ENCODE measurements at places on chromosomes 2 and 18. TPM values are rescaled to one million over a fixed set of nuclear protein-coding genes. Genes with fewer than 3 reads are reported as not detected.

DNA sequence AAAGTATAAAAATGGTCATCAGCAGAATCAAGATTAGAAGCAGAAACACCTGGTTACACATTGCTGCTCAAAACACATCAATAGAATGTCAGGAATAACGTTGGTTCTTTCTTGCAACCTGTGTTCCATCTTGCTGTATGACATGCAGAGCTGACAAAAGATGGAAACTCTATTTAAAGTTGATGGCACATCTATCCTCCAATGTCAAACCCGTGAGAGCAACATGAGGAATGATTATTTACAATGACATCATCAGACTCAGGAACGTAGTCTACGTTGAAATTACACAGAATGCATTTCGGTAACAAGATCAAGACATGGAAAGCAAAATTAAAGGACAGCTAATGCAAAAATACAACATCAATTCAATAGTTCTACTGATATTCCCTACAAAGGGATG lies 26.2 kb upstream of the TTN start:
- no peak for DNase-seq

GRCh38 chr2:105575499-105576025 lies 169.2 kb upstream of the NCK2 start:
- DNase-seq: no peak

DNA sequence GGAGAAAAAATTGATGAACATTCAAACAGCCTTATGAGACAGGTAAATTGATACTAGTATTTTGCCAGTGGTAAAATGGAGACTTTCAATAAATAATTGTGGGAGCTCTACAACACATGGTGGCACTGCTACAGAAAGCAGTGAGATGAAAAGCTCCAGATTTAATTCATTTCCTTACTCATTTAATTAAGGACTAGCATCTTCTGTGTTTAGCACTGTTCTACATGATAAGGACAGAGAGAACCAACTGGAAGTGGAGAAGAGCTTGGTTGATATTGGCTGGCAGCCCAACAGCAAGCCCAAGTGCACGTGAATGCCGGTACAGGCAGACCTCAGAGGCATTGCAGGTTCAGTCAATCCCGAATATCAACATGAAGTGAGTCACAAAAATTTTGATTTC lies 470.4 kb upstream of the MYT1L start:
- DNase-seq: no peak

GRCh38 chr2:133602538-133602937 lies 34.3 kb upstream of the NCKAP5 start:
- peak; percentile 16 for DNase-seq

DNA sequence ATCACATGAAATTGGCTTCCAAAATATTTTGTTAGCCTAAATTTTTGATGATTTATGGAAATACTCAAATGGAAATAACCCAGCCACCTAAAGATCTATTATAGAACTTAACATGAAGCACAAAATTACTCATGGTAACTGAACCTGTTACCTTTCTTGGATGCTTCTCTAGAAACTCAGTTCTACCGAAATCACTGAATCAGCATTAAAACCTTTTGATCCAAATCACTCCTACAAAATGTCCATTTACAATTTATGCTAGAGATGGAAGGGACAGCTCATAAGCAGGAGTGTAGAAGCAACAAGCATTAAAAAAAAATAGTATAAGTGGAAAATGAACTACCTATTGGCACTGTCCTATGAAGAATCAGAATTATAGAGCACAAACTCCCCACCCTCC lies 2.1 kb downstream of the PRPF40A start:
- DNase-seq: no peak

- no peak for DNase-seq
Measured at GRCh38 chr2:227855440-227855839, 16.0 kb upstream of the DAW1 start.

DNA sequence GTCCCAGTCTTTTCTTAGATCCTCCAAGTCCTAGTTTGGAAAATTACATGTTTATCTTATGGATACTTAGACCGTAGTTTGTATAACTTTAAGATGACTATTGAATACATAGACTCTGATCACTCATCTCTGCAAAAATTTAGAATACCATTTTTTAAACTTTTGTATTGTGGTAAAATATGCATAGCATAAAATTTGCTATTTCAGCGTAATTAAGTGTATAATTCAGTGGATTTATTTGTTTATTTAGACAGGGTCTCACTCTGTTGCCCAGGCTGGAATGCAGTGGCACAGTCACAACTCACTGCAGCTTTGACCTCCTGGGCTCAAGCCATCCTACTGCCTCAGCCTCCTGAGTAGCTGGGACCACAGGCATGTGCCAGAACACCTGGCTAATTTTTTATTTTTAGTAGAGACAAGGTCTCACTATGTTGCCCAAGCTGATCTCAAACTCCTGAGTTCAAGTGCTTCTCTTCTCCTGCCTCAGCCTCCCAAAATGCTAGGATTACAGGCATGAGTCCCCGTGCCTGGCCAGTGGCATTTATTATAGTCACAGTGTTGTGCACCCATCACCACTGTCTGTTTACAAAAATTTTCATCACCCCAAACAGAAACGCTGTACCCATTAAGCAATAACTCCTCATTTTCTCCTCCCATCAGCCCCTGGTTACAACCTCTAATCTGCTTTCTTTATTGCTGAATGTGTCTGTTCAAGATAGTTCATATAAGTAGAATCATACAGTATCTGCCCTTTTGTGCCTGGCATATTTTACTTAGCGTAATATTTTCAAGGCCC lies 90.0 kb downstream of the MAP3K20 start:
- no peak for DNase-seq

DNA sequence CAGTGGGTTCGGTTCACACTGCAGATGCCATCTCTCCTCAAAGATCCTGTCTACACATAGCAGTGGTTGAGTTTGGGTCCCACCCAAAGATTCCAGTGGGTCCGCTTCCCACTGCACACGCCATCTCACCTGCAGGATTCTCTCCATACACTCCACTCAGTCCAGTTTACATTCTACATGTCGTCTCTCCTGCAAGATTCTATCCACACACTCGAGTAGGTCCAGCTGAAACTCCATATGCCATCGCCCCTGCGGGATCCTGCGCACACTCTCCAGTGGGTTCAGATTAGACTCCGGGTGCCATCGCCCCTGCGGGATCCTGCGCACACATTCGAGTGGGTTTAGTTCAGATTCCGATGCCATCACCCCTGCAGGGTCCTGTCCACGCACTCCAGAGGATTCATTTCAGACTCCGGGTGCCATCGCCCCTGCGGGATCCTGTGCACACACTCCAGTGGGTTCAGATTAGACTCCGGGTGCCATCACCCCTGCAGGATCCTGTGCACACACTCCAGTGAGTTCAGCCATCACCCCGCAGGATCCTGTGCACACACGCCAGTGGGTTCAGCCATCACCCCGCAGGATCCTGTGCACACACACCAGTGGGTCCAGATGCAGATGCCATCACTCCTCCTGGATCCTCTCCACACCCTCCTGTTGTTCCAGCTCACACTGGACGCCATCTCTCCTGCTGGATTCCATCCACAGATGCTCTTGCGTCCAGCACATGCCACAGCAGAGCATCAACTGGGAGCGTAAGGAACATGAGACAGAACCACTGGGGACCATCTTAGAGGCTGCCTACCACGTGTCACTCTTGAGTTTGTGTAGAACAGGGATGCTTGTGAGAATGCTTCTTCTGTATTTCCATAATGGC lies 3.0 kb upstream of the PXDN start:
- no peak for DNase-seq

SERPINB4 gene
- total RNA-seq: not detected

DNA sequence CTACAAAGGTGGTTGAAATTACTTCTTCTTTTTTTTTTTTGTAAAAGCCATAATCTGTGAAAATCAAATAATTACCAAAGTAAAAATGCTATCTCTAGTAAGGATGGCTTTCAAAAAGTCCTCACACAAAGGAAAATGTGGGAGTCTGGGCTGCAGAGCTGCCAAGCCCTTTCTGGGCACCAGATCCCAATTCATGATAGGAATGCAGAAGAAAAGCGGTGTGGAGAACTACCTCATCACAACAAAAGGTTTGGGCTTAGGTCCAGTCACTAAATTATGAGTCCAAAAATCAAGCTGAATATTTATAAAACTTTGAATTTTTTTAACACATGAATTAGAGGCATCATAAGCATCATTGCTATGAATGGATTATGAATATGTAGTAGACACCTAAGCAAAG lies 30.8 kb upstream of the EPHA4 start:
- no peak for DNase-seq

COL4A3 gene
- total RNA-seq: not detected

DNA sequence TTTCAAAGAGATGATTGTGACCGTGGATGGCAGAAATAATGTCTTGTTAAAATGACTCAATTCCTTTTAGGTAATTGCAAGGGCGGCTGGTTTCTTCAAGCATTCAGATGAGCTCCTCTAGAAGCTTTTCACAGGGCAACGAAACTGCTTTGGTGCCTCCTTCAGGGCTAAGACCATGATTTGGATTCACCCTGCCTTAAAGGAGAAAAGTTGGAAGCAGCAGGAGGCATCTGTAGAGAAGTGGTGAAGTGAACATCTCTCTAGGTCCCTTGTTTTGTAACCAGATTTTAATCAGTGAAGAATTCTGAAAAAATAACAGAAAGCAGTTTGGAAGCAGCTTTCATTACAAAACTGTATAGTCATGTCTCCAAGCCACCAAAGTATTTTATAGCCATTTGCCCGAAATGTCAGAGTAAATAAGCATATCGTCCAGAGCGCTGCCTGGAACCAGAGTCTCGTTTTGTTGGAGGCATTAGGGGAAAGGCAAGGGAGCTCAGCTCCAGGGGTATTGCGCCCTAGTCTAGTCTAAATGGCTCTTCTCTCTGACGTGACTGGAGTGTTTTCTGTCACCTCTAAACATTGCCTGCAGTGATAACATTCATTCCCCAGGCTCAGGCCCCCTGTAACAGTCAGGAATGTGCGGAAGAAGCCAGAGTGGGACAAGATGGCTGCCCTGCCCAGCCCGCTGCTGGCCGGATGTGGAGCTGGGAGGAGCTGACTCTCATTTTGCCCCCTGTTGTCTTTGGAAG lies 57.8 kb upstream of the ITGB6 start:
- DNase-seq: no peak

ALPP gene
- total RNA-seq: not detected

DNA sequence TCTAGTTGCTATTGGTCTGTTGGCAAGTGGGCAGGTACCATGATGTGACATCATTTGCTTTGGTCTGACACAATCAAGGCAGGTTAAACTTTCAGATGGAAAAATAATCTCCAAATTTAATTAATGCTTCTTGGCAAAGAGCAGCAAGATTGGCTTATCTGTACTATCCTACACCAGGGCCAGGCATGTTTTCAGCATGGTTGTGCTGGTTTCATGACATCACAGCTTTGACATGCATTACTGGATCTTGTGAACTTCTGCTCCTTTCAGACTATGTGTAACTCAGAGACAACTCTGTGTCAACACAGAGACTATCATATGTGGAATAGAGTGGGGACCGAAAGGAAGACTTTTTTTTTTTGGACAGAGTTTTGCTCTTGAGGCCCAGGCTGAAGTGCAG lies 520.5 kb downstream of the TDRD15 start:
- no peak for DNase-seq

RAD51AP2 gene
- total RNA-seq: not detected

GRCh38 chr2:238582159-238582558 lies 155.4 kb downstream of the ASB1 start:
- peak; percentile 66 for DNase-seq

SERPINB3 gene
- not detected for total RNA-seq

SLC4A3 gene
- total RNA-seq: 10.2 TPM

- no peak for DNase-seq
Measured at GRCh38 chr2:71463342-71463654, 9.9 kb downstream of the DYSF start.

TEKT4 gene
- total RNA-seq: not detected

DNA sequence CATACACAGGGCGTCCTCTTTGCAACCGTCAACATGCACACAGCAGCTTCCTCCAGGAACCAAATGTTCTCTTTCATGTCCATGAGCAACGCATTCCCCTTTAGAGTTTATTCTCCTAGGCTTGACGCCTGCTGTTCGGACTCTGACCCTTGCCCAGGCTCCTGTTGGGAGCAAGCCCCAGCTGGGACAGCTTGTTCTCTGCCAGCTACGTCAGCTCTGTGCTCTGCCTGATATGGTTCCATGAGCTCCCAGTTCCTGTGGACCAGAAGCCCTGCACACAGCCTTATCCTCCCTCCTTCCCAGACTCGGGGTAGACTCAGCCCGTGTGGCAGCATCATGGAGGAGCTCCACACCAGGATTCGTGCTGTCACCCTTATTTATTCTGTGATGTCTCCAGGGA lies 253.1 kb upstream of the PXDN start:
- no peak for DNase-seq

DNA sequence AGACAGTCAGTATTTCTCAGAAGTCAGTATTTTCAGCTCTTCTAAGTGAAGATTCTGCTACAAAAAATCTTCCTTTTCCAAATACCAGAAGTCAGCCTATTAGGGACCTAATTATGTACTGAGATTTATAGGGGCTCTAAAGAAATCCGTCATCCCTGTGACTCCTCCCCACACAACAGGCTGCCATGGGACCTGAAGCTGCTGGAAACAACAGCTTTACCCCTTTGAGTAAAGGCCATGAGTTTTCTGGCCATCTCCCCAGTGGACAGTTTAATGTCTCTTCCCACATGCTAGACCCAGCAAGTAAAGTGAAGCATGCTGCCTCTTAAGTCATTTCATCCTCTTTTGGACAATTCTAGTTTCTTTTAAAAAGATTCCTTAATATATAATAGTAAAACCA lies 255.7 kb upstream of the ACVR2A start:
- DNase-seq: no peak

- no peak for DNase-seq
Measured at GRCh38 chr2:240450532-240451107, 15.2 kb downstream of the GPC1 start.

DNA sequence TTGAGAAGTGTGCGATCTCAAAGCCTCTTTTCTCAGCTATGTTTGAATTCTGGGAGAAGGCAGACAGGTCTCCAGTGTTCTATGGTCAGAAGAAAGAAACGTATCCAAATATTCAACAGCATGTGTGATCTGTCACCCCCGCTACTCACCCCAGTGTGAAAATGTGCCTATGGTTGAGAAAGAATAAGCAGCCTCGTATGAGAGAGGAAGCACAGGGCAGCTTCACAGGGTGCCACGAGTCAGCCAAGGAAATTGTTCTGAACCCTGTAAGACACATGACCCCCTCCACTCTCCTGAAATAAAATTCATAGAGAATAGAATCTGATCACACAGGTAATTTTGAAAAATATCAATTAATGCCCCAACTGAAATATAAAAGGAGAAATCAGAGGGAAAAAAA lies 8.0 kb upstream of the SF3B1 start:
- no peak for DNase-seq

DNA sequence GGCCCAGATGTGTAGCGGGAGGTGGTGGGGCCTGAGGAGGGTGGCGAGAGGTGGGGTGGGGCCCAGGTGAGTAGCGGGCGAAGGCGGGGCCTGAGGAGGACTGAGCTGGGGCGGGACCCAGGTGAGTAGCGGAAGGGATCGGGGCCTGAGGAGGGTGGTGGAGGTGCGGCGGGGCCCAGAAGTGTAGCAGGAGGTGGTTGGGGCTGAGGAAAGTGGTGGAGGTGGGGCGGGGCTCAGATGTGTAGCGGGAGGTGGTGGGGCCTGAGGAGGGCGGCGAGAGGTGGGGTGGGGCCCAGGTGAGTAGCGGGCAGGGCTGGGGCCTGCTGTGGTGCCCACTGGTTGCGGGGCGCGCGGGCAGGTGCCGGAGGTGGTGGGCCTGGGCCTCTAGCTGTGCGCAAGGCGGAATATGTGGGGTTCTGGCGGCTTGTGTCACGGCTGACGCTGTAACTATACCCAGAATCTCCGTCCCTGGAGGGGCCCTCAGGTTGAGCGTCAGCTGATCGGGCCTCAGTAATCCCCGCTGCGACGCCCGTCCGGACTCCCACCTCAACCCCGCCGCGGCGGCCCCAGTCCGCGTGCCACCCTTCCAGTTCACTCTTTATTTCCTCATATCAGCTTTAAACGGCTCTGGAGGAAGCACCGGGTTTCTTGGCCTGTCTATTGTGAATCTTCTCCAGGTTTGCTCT lies 866 bp upstream of the SF3B6 start:
- no peak for DNase-seq
